Tongue (tissue), 3 donors: ENCODE measurements at places on chromosomes 2 and 18.

DNA sequence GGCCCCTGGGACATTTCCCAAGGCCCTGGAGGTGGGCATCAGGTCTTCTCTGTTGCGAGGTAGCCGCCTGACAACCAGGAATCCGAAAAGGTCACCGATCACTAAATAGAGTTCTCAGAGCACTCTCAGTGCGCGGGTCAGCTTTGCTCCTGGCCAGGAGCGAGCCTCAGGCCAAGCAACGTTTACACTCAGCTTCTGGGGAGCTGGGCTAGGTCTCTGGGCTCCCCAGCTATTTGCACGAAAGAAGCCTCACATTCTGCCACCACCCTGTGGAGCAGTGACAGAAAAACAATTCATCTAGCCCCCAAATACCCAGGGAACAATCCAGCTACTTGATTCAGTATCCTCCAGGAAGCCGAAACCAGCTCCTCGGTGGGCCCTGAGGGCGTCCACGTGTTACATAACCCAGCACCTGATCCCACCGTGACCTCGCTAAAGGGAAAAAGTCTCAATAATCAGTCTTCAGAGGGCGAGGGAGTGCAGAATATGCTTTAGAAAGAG, 3.3 kb downstream of the SH3BP4 start:
- no peak for DNase-seq

GRCh38 chr2:11056614-11057013, 98.7 kb upstream of the SLC66A3 start:
- DNase-seq = peak; percentile 65

DNA sequence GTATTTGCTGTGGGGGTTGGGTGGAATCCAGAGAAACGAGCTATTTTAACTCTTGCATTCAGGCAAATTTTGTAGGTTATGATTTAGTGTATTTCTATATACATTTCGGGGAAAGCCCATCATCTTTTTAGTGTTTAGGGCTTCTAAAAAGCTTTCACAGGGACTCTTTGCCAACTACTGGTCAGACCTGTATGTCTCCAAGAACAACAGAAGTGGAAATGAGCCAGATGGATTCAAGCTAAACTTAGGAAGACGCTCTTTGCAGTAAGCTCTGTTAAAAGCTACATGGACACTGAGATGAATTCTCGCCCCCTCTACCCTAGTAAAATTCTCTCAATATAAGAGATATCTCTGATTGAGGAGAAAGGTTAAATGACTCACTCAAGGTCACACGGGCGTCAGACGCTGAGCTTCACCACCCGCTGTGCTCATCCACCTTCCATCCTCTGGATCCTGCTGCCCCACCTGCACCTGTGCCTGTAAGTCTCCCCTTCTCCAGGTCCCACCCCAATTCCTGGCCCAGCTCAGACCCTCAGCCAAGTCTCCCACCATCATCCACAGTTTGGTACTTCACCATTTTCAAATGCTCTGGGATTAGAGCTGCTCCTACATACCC, 85.6 kb downstream of the MARCHF4 start:
- DNase-seq = peak; percentile 18

DNA sequence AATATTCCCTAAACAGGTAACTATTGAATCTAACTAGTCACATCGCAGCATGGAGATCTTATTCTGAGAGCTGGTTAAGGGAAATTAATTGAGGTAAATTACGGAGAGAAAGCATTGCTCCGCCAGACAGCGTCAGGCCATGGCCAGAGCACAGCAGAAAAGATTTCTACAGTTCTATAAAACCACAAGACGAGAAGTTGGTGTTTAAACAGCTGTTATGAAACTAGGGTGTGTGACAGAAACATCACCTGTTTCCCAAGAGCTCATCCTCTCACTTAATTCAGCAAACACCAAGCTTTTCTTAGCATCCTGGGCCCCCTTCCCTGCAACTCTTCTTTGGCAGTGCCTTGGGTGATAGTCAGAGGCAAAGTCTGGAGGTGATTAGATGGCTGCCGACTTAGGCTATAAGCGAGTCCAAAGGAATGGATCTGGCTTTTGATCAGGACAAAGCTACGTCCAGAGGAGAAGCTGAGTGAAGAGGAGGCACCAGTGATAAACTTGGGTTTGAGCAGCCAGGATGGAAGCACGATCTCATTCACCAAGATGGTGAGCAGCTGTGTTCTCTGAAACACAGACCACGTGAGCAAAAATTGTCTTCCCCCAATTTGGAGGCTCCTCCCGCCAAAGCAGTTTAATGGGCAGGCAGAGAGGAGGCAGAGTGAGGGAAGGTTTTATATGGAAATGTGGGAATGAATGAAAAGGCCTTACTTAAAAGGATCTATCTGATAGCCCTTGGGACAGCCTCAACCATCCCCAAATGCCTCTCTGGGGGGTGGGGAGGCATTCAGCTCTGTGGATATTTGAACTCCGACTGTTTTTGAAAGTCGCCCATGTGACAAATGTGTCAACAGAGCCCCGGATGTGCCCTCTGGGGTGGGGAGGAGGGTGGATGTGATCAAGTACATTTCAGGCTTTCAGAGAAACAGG, 57.8 kb downstream of the PKDCC start:
- no peak for DNase-seq

DNA sequence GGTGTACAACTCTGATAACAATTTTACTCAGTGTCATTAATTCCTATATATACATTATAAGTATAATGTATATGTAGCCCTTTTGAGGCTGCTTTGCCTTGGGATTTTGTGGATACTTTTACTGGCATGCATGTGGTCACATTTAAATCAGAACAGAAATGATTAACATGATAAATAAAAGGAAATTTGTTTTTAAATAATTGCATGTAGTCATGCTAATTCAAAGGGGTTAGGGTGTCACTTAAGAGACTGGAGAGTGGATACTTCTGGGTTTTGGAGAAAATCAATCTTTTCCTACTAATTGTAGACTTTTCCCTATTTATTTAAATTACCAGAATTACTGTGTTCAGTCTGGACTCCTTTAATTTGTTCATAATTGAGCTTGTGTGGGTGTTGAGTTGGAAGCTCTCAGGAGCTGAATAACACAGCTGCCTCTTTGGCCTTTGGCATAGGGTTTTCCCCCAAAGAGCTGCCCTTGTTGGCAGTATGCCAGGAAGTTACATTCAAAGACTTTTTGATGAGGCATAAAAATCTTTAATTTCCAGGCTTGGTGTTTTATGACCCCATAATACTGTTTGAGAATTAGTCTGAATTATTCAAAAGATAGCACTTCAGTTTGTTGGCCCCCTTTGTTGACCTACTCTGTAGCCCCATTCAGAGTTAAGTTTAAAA, 484.7 kb upstream of the NRP2 start:
- DNase-seq = peak; percentile 48

- no peak for DNase-seq
Observed at GRCh38 chr2:35714883-35715282, 640.7 kb upstream of the CRIM1 start.

GRCh38 chr2:62803961-62804360, 98.4 kb downstream of the EHBP1 start:
- DNase-seq = no peak

GRCh38 chr2:169036736-169037440, 5.8 kb upstream of the ABCB11 start:
- DNase-seq = no peak

GRCh38 chr18:76538846-76539245, 43.8 kb upstream of the ZNF516 start:
- peak; percentile 86 for DNase-seq

DNA sequence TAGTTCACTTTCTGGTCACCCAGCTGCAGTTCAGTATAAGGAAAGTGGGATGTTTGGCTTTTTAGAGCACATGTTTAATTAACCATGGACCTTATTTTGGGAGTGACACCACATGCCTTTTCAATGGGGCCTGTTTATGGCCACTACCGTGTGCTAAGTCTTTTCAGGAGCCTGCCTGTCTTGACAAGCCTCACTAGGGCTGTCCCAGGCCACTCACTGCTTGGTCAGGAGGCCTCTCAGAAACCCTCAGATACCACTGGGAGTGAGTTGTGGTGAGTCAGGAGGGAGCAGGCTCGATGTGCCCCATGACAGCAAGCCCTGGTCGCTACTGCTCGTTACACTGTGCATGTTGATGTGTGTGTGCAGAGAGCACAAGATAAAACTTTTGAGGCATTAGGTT, 123.0 kb downstream of the MAP4K4 start:
- no peak for DNase-seq

DNA sequence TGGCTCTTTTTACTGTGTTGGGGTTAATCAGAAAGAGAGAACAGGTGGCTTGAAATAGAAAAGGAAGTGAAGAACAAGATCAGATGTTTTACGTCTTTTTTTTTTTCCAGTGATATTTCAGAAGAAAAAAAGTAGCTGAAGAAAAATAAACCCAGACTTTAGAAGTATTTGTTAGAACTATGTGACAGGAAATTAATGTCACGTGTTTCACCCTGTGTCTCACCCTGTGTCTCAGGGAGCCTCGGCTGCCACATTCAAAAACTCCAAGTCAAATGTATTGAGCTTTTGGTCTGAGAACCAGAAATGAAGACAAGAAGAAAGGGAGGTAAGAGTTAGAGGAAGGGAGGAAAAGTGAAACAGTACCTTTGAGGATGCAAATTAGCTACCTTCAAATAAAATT, 38.0 kb downstream of the AKAIN1 start:
- no peak for DNase-seq

DNA sequence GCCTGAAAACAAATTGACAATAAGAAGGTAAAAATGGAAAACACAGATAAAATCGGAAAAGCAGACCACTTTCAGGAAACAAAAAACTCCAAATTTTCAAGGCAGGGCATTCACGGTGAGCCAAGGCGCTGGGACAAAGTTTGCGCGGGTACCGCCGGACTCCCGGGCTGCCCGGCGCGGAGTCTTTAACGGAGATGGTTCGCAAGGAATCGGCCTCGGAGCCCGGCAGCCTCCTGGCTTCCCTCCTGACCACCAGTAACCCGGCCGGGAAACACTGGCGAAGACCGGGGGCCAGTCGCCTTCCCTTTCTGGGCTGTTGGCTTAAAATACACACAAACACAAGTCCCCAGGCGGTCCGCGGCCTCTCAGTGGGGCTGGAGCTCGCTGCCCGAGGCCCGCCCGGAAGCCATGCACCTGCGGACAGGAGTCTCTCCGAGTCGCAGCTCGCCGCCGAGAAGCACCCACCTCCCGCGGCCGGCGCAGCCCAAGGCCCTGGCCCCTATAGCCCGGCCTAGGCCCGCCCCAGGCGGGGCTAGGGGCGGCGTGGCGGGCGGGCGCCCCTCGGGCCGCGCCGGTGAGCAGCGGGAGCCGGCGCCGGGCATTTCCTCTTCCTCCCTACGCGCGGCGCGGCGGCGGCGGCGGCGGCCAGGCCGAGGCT, 622 bp upstream of the KCMF1 start:
- peak; percentile 71 for DNase-seq

DNA sequence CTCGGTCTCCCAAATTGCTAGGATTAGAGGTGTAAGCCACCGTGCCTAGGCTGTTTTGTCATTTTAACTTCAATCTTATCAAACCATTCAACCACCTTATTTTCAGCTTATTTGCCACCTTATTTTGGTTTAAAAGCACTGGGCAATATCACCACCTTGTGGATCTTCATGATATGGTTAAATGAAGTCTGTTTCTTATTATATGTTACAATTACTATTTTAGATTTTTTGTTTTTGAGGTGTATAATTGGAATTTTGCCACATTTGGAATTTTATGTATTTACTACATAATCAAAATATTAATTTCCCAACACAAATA, 43.8 kb upstream of the SCN9A start:
- peak; percentile 44 for DNase-seq

GRCh38 chr18:34493566-34494358, 216.3 kb upstream of the DTNA start:
- DNase-seq = peak; percentile 50

DNA sequence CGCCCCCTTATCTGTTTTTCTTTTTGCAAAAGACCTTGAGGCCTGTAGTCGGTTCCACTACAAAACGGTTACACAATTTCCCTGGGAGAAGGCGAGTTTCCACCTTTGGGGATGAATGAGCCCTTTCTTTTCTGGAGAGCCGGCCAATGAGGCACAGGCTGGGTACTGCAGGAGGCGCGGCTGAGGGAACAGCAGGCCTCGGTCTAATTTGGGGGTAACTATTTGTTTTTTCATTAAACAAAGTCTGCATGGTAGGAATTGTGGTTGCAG, 129.2 kb downstream of the MYCN start:
- peak; percentile 16 for DNase-seq

DNA sequence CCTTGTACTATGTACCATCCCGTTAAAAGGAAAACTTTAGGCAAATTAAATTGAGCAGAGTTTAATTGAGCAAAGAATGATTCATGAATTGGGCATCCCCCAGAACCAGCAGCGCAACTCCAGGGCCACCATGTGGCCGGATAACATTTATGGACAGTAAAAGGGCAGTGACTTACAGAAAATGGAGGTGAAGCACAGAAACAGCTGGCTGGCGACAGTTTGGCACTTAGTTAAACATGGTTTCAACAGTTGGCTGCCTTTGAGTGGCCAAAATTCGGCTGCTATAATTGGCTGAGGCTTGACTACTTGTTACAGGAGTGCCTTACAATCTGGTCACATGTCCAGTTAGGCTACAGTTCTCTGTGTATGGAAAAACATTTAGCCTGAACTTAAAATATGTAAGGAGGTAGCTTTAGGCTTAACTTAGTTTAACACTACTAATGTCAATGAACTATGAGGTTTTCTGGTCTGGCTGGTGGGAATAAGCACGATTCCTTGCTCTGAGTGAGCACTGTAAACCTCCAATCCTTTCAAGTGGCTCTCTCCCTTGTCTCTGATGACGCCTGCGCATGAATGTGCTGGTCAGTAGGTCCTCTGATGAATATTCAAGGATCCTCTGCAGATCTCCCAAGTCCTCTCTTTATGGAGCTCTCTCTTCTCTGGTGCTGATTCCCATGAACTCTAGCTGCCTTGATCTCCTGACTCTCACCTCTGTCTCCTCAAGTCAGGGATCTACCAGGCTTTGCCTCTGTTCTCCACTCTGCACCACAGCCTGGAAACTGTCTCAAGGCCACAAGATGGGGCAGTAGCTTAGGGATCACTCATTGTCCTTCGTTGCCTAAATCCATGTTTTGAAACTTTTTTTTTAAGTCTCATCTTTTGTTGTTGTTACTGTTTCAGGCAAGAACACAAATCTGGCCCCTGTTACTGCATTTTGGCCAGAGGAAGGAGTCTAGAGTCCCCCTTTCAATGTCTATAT, 24.4 kb upstream of the RAB31 start:
- DNase-seq = peak; percentile 66

GRCh38 chr2:26942543-26943295, 27.7 kb upstream of the MAPRE3 start:
- peak; percentile 77 for DNase-seq

- no peak for DNase-seq
Observed at GRCh38 chr2:147017951-147018645, 826.7 kb upstream of the ACVR2A start.

- no peak for DNase-seq
Observed at GRCh38 chr2:220293966-220294365, 666.5 kb downstream of the SLC4A3 start.

GRCh38 chr2:46296216-46296839, 879 bp upstream of the EPAS1 start:
- DNase-seq = no peak
